Amygdala (tissue), 56 donors: ENCODE measurements at places on chromosomes 2 and 18.

DNA sequence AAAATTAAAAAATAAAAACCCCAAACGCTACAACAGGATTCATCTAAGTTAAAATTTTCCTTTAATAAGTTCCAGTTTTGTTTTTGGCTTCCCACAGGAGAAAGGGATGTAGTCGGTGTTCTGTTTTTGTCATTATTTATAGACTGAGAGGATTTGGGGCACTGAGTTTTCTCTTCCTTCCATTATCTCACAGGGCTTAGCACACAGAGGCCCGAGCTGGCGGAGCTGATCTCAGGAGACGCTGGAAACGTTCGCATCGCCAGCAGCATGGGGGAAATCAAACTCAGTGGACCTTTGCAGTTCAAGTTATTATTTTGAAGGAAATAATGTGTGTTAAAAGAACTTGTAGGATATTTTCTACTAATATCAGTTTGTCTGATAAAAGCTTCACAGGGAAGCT is 669.7 kb upstream of the SALL3 start:
- no peak for DNase-seq

DNA sequence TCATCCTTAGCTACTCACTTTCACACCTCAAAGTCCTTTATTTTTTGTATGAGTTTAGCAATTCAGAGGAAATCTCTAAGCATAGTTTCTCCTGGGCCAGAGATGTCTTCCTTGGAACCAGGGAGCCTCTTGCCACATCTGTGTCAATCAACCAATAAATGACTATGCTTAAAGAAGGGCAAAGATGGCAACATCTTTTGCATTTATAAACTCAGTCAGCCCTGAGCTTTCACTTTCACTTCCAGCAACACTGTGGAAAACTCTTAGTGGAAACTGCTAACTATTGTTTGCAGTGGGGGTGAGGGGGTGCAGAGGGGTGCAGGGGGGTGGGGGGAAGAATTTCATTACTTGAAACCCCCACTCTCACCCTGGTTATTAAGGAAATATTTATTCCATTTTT is 3.4 kb downstream of the ACVR1C start:
- DNase-seq, result no peak

DNA sequence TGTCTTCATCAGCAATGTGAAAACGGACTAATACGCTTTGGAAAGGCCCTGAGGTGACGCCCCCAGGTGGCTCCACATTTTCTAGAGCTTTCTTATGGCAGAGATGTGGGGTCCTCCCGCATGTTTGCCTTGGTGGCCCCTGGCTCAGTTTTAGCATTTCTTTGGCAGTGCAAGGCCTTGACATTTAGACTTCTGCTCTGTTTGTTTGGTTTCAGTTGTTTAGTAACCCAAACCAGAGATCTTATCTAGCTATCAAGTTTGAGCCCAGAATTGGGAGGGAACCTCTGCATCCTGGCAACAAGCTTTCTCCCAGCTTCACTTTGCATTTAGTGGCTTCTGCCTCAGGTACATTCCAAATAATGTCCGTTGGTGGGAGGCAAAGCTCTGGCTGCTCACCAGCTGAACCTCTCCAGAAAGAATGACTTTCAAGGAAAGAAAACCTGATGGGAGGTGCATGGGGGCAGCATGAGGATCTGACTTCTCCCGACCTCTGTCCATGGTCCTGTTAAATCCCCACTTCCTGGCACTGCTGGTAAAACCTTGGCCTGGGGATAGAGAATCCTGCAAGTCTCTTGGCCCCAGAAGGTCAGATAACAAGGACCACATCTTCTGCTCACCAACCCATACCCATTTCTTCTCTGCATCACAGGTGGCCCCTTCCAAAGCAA is 12.0 kb upstream of the MBP start:
- DNase-seq, result no peak

- DNase-seq, result no peak
Measured at GRCh38 chr2:169670215-169670651, 24.0 kb downstream of the CFAP210 start.

GRCh38 chr2:46277431-46278190 is 19.6 kb upstream of the EPAS1 start:
- DNase-seq, result no peak

DNA sequence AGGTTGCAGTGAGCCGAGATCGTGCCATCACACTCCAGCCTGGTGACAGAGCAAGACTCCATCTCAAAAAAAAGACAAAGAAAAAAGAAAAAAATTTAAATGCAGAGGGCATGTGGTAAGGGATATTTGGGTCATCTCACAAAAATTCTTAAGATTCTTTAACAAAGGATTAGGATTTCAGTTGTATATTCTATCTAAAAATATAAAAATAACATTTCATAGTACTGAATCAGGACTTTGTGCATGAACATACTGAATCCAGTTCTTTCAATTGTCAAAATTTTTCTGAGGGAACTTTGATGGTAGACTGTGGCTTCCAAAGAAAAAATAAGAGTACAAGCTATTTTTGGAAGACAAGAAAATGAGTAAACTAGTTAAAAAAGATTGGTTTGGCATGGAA is 6.5 kb upstream of the PPP3R1 start:
- no peak for DNase-seq

- no peak for DNase-seq
Measured at GRCh38 chr2:100580367-100581276, 17.8 kb downstream of the PDCL3 start.

GRCh38 chr2:203707530-203707929 is 1.1 kb downstream of the CD28 start:
- DNase-seq, result no peak

GRCh38 chr18:68841301-68841700 is 43.4 kb downstream of the CCDC102B start:
- DNase-seq, result no peak

DNA sequence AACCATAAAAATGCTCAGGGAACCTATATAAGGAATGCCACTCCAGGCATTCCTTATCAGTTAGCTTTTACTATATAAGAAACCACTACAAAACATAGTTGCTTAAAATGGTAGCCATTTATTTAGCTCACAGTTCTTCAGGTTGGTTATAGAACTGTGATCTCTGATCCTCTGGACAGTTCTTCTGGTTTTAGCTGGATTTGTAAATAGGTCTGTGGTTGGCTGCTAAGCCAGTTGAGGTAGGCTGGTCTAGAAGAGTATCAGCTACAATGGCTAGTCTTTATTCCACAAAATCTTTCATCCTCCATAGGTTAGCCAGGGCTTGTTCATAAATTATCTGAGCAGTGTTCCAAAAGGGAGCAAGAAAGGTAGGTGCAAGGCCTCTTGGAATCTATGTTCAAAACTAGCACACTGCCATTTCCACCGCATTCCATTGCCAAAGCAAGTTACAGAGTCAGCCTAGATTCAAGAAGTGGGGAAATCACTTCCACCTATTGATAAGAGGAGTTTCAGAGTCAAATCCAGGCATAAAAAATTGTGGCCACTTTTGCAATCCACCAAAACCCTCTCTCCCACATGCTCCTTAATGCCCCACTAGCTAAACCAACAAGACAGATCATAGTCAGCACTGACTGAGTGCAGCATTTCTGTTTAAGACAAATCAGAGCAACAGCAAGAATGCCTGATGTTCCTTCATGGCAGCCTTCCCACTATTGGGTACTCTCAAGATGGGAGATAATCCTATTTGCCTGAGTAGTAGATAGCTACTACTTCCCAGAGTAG is 146.4 kb downstream of the IRS1 start:
- DNase-seq, result no peak

DNA sequence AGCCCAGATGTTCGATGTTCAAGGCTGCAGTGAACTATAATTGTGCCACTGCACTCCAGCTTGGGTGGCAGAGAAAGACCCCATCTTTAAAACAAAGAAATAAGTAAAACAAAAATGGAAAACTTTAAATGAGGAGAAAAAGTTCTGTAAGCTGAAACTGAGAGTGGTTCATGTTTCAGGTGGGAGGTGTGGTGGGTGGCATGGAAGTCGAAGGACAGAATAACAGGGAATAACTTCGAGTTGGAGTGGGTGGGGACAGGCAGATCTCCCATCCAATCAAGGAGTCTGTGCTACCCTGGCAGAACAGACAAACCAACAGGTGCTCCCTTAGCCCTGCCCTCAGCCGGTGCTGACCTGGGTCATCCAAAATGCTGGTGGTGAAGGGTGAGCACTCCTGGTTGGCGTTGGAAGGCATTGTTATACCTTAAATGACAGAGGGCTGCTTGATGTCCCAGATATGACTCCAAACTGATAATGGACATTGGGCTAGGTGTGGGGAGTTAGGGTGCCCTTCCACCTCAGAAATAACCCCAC is 328.4 kb downstream of the DYSF start:
- DNase-seq, result no peak

- no peak for DNase-seq
Measured at GRCh38 chr2:124664363-124664762, 639.3 kb downstream of the CNTNAP5 start.

DNA sequence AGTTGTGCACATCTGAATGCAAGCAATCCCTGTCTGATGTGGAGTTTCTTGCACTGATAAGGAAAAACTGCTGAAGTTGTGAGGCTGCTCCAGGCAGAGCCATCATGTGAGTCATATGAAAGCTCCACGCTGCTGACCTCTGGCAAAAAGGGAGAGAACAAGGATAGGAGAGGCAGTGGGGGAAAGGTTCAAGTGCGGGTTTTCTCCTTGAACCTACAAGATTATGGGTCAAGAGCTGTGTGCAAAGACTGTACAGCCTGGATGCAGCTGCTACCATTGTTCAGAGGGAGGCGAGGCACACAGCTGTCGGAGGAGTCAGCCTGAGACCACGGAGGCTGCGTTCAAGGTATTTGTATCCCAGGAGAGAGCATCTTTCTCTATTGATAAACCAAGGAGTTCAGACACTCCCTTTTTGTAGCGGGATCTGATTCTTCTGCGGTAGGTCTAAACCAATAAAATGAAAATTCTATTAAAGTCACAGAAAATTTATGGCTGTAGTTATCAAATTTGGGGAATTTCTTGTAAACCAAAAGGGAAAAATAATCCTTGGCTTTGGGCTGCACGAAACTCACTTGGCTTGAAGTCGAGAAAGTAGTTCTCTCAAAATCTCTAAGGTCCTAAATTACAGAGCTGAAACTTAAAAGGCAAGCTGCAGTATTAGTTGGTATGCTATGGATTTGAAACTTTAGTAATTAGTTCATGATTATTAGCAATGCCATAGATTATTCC is at the start of gene CDK15:
TSS of gene CDK15 (plus strand) at position 96 of the 729 bp plus-strand sequence. CDS start at position 224, 128 bp downstream.
- no peak for DNase-seq

GRCh38 chr2:165874445-165875039 is 79.0 kb downstream of the TTC21B start:
- DNase-seq, result no peak

- no peak for DNase-seq
Measured at GRCh38 chr2:110731064-110731463, 1.3 kb upstream of the ACOXL start.

DNA sequence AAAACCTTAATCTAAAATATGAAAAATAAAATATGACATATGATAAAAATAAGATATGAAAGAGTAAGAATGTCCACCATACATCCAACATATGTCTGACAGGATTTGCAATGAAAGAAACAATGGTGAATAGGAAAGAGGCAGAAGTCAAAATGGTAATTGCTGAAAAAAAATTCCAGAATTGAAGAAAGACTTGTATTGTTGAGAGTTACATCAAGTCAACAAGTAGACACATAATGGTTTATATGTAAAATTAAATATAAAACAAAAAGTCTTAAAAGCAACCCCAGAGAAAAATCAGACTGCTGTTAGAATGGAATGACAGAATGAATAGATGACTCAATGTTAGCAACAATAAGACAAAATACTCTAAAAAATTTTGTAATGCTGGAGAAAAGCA is 255.1 kb downstream of the DOK6 start:
- no peak for DNase-seq

DNA sequence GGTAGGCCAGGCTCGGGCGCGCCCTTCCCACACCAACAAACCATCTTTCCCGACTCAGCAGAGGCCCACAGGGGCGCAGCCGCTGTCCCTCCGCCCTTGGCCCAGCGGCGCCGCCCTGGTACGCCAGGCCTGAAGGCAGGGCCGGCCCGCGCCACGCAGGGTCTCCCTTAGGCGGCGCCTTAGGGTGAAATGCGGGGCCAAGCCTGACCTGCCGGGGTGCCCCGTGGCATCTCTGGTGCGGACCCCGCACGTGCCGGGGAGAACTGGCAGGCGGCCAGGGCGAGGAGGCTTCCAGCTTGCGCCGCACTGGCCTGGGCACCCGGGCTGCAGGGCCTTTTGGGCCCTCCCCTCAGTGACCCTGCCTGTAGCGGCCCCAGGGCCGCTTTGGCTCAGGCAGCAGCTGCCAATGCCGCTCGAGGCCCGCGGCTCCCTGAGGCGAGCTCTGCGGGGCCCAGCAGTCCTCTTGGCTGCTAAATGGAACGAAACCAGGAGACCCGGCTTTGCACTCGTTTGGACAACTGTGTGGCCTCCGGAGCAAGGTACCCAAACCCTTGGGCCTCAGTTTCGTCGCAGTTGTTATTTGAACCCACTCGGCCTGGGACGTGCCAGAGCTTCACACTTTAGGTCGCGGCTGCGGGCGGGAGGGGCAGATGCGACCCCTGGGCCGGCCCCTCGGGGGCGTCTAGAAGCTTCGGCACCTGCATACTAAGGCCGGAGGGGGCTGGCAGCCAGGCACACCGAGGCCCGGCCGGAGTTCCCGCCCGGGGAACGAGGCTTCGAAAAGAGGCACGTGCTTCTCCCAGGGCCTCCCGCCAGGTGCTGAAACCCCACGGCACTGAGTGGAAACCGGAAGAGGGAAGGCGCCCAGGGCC is 8.5 kb downstream of the OTX1 start:
- no peak for DNase-seq

DNA sequence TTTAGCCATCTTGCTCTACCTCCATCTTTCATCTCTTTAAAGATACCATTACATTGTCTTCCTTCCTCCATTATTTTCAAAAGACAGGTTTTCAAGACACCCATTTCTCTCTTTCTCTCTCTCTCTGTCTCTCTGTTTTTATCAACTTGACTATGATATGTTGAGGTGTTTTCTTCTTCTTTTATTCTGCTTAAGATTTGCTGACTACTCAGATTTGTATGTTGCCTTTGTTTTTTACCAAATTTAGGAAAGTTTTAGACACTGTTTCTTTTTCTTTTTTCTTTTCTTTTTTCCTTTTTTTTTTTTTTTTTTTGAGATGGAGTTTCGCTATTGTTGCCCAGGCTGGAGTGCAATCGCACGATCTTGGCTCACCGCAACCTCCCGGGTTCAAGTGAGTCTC is 647.5 kb upstream of the VRK2 start:
- no peak for DNase-seq
